ENCODE measurements at places on chromosomes 2 and 18. TPM values are rescaled to one million over a fixed set of nuclear protein-coding genes. Genes with fewer than 3 reads are reported as not detected.

NT5DC4 gene
- not detected for polyA plus RNA-seq

DNA sequence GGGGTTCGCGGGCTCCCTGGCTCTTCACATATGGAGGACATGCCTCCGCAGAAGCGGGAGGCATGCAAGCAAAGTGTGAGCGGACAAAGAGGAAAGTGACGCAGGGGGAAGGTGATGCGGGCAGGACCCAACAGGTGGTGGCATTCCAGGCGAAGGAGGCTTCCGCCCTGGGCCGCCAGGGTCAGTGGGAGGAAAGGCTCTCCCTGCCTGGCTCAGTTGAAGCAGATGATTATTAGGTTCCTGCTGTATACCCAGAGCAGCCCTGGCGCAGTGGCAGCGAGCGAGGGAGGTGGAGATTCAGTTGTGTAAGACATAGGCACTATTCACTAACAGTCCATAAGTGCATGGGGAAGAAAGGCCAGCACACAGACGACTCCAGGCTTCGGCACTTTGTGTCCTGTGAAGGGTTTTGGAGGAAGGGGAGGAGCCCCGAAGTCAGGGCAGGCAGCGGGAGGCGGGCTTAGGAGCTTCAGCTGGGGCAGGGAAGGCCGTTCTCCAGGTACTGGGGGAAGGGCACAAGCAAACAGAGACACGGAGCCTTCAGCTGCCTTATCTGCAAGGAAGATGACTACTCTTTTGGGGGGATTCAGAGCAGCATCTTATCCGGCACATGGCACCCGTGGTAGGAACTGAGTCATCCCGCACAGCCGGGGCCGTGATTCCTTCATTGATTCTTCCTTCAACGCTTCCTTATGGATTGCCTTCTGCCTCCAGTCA, 89.8 kb downstream of the TGOLN2 start:
- DNase-seq = no peak
- no peak overlapping the region for H3K27ac ChIP-seq
- no peaks in the 10 kb centered on the region for H3K27me3 ChIP-seq
- H3K4me3 ChIP-seq = no peak overlapping the region
- H3K4me1 ChIP-seq = peaks cover 17% of the 10 kb centered on the region

UGT1A4 gene
- not detected for polyA plus RNA-seq

DNA sequence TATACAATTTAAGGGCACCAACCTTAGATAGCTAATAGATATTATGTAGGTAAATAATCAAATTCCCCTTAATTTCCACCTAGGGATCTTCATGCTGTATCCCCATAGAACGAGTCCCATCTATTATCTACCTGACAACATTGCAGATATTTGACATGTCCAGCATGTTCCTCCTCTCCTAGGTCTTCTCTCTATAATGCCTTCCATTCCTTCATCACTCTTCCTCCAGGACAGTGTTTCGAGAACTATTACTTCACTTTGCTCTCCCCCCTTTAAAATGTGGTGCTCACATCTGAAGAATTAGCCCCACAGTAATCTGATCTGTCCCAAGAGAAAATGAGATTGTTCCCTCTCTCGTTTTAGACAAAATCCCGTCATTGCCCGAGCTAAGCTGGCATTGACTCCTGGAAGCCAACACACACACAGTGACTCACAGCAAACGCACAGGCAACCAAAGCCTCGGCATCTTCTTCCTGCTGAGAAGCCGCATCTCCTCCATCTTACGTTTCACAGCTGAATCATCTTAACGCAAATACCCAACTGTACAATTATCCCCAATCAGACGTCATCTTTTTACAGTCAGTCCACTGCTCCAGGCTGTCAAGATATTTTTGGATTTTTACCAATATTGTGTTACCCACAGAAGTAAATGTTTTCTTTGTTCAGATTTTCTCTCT, 162.9 kb upstream of the AGAP1 start:
- no peak overlapping the region for H3K4me3 ChIP-seq
- no peaks in the 10 kb centered on the region for H3K36me3 ChIP-seq
- no peaks in the 10 kb centered on the region for H3K4me1 ChIP-seq
- H3K27ac ChIP-seq = no peak overlapping the region

AKAIN1 gene
- polyA plus RNA-seq = not detected

DNA sequence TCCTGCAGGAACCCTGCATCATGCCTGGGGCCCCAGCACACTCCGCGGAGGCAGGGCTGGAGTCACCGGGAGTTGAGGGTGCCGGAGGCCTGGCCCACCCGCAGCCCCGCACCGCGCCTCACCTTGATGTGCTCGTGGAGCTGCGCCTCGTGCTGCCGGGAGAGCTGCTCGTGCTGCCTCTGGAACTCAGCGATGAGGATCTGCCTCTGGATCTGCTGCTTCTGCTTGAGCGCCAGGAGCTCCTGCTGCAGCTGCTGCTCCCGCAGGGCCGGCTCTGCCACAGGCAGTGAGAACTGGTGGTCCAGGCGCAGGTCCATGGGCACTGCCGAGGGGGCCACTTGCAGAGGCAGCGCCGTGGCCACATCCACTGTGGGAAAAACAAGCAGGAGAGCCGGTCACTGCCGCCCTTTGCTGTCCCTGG, 211.1 kb downstream of the HDAC4 start:
- H3K27me3 ChIP-seq = no peaks in the 10 kb centered on the region
- DNase-seq = no peak
- no peak overlapping the region for H3K27ac ChIP-seq

- H3K4me1 ChIP-seq = no peaks in the 10 kb centered on the region
- no peak for DNase-seq
- no peaks in the 10 kb centered on the region for H3K27me3 ChIP-seq
- no peaks in the 10 kb centered on the region for H3K36me3 ChIP-seq
Observed at GRCh38 chr2:56318147-56318546, 134.4 kb downstream of the CCDC85A start.

DNA sequence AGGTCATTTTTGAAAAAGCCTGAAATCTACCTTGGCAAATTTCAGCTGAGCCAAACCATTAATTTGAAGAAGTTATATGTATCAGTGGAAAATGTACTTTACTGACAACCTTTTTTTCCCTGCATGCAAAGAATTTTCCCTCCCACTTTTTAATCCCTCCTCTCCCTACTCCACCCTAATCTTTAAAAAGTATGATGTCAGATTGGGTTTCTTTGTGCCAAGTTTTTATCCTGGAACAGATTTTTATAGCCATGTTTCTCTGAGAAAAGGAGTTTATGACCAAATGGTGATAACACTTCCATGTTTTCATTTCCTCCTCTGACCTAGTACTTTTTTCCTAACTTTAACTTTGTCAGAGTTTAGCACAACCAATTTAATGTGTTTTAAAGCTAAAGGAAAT, 250.3 kb upstream of the FOSL2 start:
- no peak for DNase-seq
- H3K36me3 ChIP-seq = no peaks in the 10 kb centered on the region
- H3K4me3 ChIP-seq = no peak overlapping the region

CYTIP gene
- 0.15 TPM for polyA plus RNA-seq

TUBB8B gene
- not detected for polyA plus RNA-seq

- H3K4me3 ChIP-seq = no peak overlapping the region
- no peak for DNase-seq
- no peak overlapping the region for H3K27ac ChIP-seq
- H3K36me3 ChIP-seq = no peaks in the 10 kb centered on the region
- H3K4me1 ChIP-seq = peaks cover 7% of the 10 kb centered on the region
Observed at GRCh38 chr2:88860421-88861075, 169.1 kb downstream of the RPIA start.

DNA sequence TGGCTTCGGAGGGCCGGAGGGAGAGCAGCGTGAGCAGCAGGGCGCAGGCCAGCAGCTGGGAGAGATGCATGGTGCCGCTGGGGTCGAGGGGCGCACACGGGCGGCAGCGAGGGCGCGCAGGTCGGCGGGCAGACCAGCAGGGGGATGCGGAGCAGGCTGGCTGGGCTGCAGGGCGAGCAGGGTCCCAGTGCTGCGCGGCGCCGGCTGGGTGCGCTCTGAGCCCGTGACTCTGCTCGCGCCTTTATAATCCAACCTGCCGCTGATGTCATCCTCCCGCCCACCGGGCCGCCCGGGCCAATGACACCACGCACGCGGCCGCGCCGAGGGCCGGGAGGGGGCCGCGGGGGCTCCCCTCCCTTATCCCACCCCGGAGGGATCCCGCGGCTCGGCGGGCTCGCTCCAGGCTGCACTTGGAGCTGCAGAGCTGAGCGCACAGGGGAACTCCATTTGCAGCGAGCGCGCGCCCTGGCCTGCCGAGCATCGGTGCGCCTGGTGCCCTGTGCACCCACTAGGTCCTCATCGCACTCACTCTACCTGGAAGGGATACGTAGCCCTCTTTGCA, at the start of gene NPPC:
NPPC (minus strand) TSS at position 217 of the 562 bp plus-strand sequence; CDS start at position 70, 147 bp downstream.
- no peak within 1 kb of the TSS for H3K27ac ChIP-seq
- no peaks in the 10 kb centered on the region for H3K36me3 ChIP-seq
- peak within 1 kb of the TSS; percentile 31 for H3K4me3 ChIP-seq
- DNase-seq = peak; percentile 88

COX7A2L gene
- 197 TPM for polyA plus RNA-seq

DNA sequence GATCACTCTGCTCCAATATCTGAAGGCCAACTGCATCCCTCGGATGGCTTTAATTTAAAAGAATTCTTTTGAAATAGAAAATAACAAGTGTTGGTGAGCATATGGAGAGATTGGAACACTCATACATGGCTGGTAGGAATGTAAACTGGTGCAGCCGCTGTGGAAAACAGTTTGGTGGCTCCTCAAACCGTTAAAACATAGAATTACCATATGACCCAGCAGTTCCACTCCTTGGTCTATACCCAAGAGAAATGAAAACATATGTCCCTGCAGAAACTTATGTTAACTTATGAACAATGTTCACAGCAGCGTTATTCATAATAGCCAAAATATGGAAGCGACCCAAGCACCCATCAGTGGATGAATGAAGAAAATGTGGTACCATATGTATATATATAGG, 60.1 kb downstream of the NPAS2 start:
- H3K36me3 ChIP-seq = no peaks in the 10 kb centered on the region
- H3K27me3 ChIP-seq = no peaks in the 10 kb centered on the region
- peaks cover 14% of the 10 kb centered on the region for H3K4me1 ChIP-seq
- H3K27ac ChIP-seq = no peak overlapping the region

DNA sequence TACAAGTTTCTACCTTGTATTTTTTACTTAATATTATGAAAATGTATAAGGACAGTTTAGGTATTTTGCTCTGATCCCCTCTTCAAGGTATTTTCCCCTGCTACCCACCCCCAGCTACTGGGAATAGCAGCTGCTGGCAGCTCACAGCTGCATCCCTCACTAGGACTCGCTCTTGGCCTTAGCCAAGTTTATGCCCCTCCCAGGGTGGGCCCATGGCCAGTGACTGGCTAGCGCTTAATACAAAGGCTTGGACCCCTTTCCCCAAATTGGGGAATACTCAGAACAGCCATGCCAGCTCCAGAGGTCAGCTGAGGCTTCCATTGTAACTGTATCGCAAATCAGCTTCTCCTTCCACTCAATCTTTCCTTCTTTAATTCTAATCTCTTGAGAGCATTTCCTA, 131.3 kb downstream of the GFPT1 start:
- no peaks in the 10 kb centered on the region for H3K4me1 ChIP-seq
- H3K27me3 ChIP-seq = no peaks in the 10 kb centered on the region
- peak; percentile 25 for DNase-seq

- no peaks in the 10 kb centered on the region for H3K36me3 ChIP-seq
- DNase-seq = peak; percentile 91
- no peak overlapping the region for H3K4me3 ChIP-seq
Observed at GRCh38 chr2:188678882-188679281, 295.3 kb upstream of the COL3A1 start.

- peak overlapping the region; percentile 22 for H3K27ac ChIP-seq
- H3K36me3 ChIP-seq = no peaks in the 10 kb centered on the region
- H3K27me3 ChIP-seq = no peaks in the 10 kb centered on the region
- H3K4me1 ChIP-seq = peaks cover 11% of the 10 kb centered on the region
Observed at GRCh38 chr2:15170070-15170775, 390.9 kb downstream of the NBAS start.

- peak overlapping the region; percentile 22 for H3K4me3 ChIP-seq
- peak; percentile 65 for DNase-seq
- H3K27ac ChIP-seq = no peak overlapping the region
- H3K27me3 ChIP-seq = no peaks in the 10 kb centered on the region
- H3K36me3 ChIP-seq = no peaks in the 10 kb centered on the region
- H3K4me1 ChIP-seq = peaks cover 4% of the 10 kb centered on the region
Observed at GRCh38 chr18:50819027-50819727, 639 bp downstream of the MRO start.

GRCh38 chr18:80119111-80119510, 10.0 kb downstream of the ADNP2 start:
- H3K4me1 ChIP-seq = peaks cover 9% of the 10 kb centered on the region
- no peak for DNase-seq
- H3K4me3 ChIP-seq = no peak overlapping the region
- peak overlapping the region; percentile 56 for H3K27ac ChIP-seq
- peaks cover 11% of the 10 kb centered on the region for H3K36me3 ChIP-seq

- DNase-seq = no peak
- peaks cover 4% of the 10 kb centered on the region for H3K4me1 ChIP-seq
- no peaks in the 10 kb centered on the region for H3K36me3 ChIP-seq
- H3K27me3 ChIP-seq = no peaks in the 10 kb centered on the region
- no peak overlapping the region for H3K4me3 ChIP-seq
Observed at GRCh38 chr2:99957332-99958133, 184.9 kb downstream of the AFF3 start.

DNA sequence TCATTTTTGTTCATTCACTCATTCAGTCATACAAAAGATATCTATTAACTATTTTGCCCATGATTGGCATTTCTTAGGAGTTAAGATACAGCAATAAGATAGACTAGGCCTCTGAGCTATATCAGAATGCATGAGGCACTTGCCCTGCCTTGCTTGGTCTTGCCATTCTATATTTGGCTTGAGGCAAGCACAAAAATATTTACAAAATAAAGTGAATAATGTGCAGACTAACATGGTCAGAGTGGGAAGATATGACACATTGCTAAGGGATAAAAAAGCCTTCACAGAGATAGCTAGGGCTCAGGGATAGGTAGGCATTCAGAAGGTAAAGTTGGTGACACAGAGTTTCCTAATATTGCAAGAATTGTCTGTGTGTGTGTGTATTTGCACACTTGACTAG, 75.0 kb upstream of the MMADHC start:
- H3K36me3 ChIP-seq = no peaks in the 10 kb centered on the region
- no peak overlapping the region for H3K27ac ChIP-seq
- H3K27me3 ChIP-seq = no peaks in the 10 kb centered on the region
- H3K4me3 ChIP-seq = no peak overlapping the region
- DNase-seq = no peak

GRCh38 chr2:43882312-43882711, 43.5 kb downstream of the ABCG8 start:
- no peaks in the 10 kb centered on the region for H3K36me3 ChIP-seq
- no peak for DNase-seq

CXCR1 gene
- not detected for polyA plus RNA-seq

DNA sequence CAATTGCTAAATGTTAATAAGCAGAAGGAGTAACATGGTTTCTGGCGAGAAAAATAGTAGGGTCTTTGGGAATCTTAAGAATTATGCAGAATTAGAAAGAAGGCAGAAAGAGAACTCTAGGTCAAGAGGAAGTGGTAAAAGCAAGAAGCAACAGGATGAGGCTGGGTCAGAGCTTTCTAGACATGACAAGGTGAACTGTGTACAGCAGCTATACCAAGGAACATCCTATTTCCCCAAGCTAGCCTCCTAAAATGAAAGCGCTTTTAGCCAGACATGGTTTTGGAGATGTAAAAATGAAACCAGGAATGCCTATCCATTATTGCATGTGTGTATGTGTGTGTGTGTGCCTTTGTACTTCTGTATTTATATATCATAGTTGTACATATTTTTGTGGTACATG, 42.3 kb upstream of the STAT1 start:
- no peaks in the 10 kb centered on the region for H3K4me1 ChIP-seq
- H3K27ac ChIP-seq = no peak overlapping the region
- no peak for DNase-seq
- no peak overlapping the region for H3K4me3 ChIP-seq
- no peaks in the 10 kb centered on the region for H3K36me3 ChIP-seq

- H3K36me3 ChIP-seq = no peaks in the 10 kb centered on the region
- no peaks in the 10 kb centered on the region for H3K27me3 ChIP-seq
- DNase-seq = no peak
- no peak overlapping the region for H3K27ac ChIP-seq
- H3K4me3 ChIP-seq = no peak overlapping the region
- no peaks in the 10 kb centered on the region for H3K4me1 ChIP-seq
Observed at GRCh38 chr2:99576775-99577174, 87.0 kb upstream of the REV1 start.
